ENCODE measurements at places on chromosomes 4 and X. TPM values are rescaled to one million over a fixed set of nuclear protein-coding genes. Genes with fewer than 3 reads are reported as not detected.

Gene PDHA1
- 62.2 TPM for total RNA-seq

Gene MSN
- 290 TPM for total RNA-seq

Gene EREG
- total RNA-seq: not detected

Gene IQSEC2
- total RNA-seq: 7.9 TPM

Gene SLIT2
- 24.1 TPM for total RNA-seq

Gene CXCL8
- 343 TPM for total RNA-seq

Gene LETM1
- 34.3 TPM for total RNA-seq

Gene CXorf49B
- not detected for total RNA-seq

Gene PITX2
- total RNA-seq: not detected
